SJSA1 (cell line): ENCODE measurements at places on chromosomes 7 and 10. TPM values are rescaled to one million over a fixed set of nuclear protein-coding genes. Genes with fewer than 3 reads are reported as not detected.

The CXCL12 gene
- total RNA-seq = not detected in 2 replicates

DNA sequence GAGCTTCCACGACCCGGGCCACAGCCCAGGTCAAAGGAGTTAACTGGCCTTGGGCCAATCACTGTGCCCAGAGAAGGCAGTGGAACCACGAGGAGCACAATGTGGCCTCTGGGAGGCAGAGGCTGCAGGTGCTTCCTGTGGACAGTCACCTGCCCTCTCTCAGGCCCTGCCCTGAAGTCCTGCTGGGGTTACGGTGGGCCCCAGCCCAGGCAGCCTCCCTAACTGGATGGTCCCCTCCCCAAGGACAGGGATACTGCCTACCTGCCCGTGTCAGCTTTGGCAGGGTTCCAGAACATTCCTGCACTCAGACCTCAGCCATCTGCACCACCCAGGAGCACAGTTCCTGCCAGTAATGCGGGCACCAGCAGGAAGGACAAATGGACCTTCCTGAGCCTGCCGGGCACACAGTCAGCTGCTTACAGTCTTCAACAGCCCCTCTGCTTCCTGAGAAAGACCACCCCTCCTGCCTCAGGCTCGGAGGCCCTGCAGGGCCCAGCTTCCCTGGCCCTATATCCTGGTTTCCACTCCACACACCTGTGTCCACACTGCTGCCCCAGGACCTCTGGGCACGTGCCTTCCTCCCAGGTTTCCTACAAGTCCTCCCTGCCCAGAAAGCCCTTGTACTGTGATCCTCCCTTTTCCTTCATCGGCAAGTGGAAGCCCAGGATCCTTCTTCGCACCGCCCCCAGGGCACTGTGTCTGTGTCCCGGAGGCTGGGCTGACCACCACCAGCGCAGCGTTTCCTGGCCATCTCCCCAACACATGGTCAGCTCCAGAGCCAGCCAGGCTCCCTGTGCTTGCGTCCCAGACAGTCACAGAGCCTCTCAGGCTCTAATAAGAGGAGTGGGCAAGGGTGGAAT lies 23.3 kb downstream of the WDR86 start:
- DNase-seq = no peak

The CHAT gene
- total RNA-seq = not detected in 2 replicates

DNA sequence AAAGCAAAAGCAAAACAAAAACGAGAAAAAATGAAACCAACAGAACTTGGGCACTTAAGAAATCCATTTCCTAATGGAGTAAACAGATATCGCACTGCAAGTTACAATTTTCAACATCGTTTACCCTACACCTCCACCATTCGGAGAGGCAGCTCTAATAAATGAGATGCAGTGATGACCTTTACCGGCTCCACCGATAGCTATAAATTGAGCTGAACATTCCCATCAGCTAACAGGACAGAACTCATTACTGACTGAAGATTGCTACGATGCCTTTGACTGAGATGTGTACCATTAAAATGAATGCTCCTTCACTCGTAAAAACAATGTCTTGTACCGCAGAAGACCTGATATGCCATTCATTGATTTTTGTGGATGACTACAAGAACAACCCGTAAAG lies 465.6 kb downstream of the DPP6 start:
- no peak for DNase-seq

DNA sequence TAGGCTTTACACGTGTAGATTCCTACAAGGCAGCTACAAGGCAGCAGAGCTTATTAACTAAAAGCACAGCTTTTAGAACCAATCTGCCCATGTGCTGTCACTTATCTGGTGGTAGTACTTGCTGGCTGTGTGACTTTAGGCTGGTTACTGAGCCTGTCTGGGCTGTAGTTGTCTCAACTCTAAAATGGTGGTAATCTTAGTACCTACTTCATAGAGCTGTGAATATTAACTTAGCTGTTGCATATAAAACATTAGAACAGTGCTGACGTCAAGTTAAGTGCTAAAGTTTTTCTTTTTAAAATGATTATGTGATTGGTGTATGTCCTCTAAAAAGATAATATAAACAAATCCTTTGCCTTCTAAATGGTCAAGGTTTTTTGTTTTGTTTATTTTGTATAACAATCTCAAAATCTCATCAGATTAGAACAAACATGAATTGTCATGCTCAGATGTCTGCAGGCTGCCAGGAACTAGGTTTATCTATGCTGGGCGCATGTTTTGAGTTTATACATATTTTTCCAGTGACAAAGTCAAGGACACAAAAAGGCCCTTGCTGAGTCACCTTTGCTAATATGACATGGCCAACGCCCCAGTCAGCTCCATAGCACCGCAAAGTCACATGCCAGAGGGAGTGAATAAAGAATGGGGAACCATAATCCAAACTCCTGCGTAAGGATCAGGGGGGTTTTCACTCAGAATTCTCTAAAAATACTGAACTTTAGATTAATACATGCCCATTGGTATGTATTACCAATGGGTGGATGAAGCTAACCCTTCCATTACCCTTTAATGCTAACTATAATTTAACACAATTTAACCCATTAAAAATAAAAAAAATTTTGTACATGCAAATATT lies 39.8 kb upstream of the ARL4A start:
- DNase-seq = peak; percentile 91

DNA sequence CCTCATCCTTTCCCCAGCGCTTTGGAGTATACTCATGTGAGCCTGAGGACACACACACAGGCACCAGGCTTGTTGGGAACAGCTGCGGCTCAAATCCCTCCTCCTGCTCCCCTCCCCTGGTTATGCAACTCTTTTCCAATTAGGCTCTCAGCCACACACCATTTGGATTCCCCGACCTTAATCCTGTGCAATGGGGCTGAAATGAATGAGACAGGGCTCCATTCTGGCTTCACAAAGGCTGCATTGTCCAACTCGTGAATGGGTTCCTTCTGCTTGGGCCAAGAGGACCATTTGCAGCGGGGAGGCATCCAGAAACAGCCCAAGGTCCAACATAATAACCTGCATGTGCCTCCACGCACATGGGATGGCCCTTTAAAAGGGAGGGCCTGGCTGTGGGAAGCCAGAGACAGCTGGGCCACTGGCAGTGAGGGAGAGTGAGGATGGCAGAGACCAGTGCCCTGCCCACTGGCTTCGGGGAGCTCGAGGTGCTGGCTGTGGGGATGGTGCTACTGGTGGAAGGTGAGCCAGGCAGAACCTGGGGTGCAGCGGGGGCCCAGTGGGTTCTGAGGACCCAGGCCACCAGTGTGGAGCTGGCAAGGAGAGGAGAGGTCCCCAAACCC lies at the start of gene RGR:
Gene RGR, plus strand, starts transcription at position 403 of the 620 bp plus-strand sequence. Its CDS starts 38 bp downstream, at position 441.
- no peak for DNase-seq

- DNase-seq = no peak
These were observed 209.3 kb downstream of the JAZF1 start for GRCh38 chr7:27971171-27971812.

DNA sequence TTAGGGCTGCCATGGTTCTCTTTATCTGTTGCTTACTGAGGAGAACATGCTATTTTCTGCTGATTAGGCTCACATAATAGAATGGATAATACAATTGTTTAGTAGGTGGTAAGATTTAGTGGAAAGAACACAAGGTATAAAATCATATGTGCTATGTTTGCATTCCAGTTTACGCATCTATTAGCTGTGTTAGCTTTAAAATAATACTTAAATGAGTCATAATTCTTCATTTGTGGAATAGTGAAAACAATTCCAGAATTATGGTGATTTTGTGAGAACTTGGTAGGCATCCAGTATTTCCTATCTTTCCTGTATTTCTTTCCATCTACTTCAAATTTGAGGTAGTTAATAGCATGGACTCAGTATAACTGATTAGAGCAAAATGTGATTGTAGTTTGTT lies 1585.5 kb upstream of the LRRTM3 start:
- no peak for DNase-seq

DNA sequence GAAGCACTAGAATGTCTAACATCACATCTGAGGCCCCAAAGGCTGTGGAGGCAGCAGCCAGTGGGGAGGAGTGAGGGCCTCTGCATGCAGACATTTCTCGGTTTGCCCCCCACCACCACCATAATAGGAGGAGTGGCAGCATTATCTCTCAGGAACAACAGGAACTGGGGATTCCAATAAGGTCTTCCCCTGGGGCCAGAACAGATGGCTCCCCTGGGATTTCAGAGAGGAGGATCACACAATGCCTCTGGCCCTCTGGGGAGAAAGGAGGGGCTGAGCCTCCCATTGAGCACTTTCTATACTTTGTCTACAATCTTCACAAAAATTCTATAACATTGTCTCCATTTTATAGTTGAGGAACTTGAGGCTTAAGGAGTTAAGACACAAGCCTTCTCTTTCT lies 61.1 kb downstream of the GRID1 start:
- no peak for DNase-seq

DNA sequence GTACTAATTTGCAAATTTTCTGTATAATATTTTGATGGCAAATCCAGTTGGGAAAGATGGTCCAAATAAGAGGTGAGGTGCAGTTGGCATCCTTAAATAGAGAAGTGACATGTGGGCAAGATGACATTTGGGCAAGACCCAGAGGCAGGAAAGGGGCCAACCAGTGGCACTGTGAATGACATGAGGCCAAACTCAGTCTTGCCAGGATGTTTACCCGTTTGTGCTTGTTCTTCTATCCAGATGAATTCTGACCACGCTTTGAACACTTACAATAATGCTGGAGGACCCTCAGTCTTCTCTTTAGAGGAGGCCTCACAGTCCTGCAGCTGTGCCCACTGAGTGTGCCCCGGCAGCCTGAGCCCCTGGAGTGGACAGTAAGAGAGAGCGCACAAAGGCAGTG lies 45.1 kb downstream of the KCNMA1 start:
- DNase-seq = no peak

- no peak for DNase-seq
These were observed 1.4 kb downstream of the FGFBP3 start for GRCh38 chr10:91907914-91908336.

DNA sequence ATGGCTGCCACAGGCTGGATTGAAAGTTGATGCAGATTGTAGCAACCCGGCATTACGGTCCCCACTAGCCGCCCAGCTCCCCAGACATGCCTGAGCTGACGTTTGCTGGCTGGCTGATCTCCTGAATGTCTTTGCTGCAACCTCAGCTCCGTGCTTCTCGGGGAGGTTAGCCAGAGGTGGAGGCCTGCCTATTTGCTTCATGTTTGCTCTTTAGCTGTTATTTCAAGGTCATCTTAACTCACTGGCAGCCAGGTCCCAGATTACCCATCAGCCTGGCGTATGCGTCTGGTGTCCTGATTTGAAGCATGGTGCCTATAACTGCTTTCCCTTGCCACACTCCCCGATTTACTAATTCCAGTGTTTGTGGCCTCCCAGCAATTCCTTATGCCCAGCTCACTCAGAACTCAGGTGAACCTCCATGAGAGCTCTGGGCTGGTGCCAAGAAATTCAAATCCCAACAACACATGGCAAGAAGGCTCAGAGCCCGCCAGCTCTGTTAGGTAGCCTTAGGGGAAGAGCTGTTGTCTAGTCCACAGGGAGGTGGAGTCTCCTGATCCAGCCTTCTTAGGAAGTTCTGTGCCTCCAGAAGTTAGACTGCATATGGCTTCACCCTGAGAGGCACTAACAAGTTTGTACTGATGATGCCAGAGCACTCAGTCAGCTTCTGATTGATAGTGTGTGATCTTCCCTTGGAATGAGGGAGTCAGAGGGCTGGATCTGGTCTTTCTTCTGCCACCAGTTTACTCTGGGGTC lies 69.7 kb upstream of the EXOC4 start:
- no peak for DNase-seq

The CCDC172 gene
- not detected in 2 replicates for total RNA-seq

The VIPR2 gene
- total RNA-seq = 1.5 TPM in 1 of 2 replicates, not detected in the other

The COL26A1 gene
- total RNA-seq = not detected in 2 replicates

DNA sequence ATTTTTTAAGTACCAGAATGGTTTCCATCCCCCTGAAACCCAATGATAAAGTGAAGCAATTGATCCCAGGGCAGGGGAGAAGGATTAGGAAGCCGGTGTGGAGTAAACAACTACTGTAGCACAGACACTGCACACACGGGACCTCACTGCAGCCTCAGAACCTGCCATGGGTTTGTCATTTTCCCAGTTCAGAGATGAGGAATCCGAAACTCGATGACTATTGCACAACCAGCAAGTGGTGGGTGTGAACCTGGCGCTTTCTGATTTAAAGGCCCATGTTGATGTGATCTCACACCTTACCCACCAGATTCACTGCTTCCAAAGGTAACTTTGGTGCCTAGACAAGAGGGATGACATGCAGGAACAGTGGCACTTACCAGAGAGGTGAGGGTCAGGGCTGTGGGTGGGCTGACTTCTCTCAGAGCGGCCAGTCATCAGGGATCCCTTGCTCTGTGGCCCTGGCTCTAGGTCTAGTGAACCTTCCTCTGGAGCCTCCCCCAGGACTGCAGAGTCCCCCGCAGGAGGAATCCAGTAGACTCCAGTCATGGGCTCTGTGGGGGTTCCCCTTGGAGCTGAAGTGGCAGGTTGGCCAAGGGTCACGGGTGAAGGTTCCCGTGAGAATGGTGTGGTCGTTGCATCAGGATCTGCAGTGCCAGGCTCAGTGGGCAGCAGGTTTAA lies 62.8 kb downstream of the PKD1L1 start:
- DNase-seq = no peak

DNA sequence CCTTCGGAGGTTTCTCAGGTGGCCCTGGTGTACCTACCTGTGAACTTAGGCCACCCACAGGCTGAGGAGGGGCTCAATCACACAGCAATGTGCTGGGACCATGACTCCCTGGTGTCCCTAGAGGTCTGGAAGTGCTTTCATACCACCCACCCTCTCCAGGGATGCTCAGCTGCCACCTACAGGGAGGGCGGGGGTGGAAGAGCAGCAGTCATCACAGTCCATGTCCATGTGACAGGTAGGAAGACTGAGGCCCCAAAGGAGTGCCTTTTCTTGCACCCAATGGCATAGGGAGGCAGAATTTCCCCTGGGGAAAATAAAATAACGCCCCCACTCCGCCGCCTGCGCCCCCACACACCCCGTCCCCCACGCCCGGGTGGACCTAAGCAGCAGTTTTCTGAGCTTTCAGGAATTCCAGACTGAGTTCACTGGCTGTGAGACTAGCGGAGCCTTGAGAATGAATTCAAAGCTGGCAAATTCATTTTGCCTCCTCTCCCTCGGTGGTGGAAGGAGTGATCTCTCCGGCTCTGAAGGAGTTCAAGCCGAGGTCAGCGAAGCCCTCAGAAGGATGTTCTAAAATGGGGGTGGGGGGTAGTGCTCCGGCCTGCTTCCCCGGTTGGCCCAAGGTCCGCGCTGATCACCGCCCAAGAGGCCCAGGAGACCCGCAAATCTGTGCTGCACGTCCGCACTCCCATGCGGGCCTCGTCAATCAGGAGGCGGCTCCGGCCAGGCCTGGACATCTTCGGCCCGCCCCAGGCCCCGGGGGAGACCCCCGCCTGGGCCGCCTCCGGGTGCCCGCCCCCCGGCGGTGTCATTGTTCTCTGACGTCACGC lies 2.1 kb upstream of the ZMIZ1 start:
- DNase-seq = peak; percentile 57

- DNase-seq = no peak
These were observed 962.8 kb downstream of the DNAJB9 start for GRCh38 chr7:109532262-109532992.

The CH25H gene
- 0.55 TPM in 1 of 2 replicates, not detected in the other for total RNA-seq
